ENCODE measurements at places on chromosomes 7 and 10.

- DNase-seq, result no peak
These were observed 269.9 kb downstream of the BAMBI start for GRCh38 chr10:28947171-28947570.

DNA sequence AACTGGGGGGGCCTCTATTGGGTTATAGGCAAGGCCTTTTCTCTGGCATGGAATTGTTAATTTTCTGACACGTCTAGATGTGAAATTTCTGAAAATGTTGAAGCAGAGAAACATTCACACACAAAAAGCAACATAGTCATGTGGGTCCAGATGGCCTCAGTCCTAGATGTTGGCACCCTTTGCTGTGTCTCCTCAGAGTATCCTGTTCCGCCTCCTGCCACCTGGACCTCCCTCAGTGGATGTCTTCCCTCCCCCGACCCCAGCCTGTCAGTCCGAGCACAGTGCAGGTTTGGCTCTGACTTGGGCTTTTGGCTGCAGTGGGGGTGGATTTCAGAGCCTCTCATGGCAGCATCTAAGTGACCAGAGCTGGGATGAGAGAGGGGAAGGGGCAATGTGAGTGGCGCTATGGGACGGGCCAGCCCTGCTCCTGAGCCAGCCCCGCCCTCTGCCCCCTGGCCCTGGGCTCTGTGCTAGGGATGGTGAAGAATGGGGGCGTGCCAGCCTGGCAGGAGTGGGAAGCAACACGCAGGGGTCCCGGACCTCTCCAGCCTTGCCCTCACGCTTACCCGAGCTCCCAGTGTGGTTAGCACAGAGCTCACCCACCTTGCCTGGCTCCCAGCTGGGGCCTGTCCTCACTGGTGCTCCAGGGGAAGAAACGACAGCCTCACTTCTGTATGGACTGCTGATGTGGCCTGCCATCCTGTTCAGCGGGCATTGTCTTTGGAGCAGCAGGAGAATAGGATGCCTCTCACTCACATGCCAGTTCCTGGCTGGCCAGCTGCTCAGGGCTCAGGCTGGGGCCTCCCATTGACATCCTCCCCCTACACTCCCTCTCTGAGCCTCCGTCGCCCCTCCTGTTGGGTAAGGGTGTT is 6.2 kb downstream of the ATP6V0E2 start:
- no peak for DNase-seq

- DNase-seq, result no peak
These were observed 34.6 kb downstream of the MGAM start for GRCh38 chr7:142030294-142030693.

DNA sequence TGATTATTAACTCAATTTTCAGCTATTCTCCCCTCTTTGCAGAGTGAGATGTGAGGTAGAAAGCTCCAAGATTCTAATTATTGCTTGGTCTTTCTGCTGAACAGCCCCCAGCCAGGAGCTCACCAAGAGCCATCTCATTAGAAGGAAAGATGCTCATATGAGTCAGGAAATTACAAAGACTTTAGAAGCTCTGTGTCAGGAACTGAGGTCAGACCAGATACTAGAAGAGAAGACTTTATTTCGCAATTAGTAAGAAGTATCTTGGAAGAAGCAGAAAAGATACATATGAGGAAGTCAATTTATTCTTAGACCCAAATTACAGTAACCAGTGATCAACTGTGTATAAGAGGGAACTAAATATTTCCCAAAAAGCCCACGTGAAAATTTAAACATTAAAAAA is 626.9 kb downstream of the ZWINT start:
- no peak for DNase-seq

All from stimulated activated CD8-positive, alpha-beta memory T cell treated with anti-CD3 and anti-CD28 coated beads, Interleukin-12 subunit alpha, Interleukin-12 subunit beta, amount 100 ng/mL, for 1 hour (primary cell).